Ascending aorta (tissue), 2 donors: ENCODE measurements at places on chromosomes 6 and 20. TPM values are rescaled to one million over a fixed set of nuclear protein-coding genes. Genes with fewer than 3 reads are reported as not detected.

DNA sequence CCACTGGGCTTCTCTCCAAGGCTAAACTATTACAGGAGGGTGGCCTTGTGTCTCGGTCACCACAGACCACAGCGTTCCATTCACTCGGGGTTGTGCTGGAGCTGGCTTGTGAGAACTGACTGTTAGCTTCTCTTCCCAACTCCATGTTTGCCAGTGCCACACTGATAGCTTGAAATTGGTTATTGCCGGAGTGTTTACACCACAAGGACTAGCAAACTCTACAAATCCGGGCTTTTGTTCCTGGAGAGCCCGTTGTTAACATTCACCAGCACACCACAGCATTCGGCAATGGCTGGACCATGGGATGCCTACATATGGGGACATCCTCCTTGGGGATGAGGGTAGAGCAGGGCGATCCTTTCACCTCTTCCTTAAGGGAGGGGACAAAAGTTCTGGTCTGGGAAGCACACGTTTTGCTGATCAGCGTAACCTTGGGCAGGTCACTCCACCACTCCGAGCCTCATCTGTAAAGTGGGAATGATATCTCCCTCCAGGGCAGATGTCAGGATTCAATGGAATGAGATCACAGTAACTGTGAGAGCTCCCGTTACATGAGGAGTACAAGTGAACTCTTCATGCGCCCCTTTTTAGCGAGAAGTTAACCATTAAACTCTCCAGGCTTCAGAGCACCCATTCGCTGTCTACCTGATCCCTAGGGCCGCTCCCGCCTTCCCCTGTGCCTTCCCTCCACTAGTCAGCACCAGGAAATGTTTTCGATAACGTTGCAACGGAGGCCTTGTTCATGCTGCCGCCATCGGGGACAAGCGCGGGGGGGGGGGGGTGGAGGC lies 41.7 kb upstream of the TTPAL start:
- no peaks in the 10 kb centered on the region for H3K36me3 ChIP-seq
- no peak for DNase-seq
- no peaks in the 10 kb centered on the region for H3K4me1 ChIP-seq

DNA sequence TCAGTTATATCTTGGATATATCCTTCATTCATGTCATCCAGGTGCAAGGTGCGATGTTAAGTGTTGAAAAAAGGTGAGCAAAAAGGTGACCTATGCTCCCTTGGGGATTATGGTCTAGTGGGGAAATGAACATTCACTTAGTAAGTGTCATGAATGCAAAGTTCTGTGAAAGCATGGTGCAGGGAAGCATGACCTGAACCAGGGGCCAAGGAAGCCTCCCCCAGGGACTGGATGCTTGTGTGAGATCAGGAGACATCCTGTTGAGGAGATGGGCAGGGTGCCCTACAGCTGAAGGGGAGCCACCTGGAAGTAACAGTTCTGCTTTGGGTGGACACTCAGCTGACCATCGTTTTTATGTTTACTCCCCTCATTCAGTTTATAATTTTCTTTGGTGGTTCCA lies 179.5 kb downstream of the SYNDIG1 start:
- H3K27ac ChIP-seq: no peak overlapping the region
- no peaks in the 10 kb centered on the region for H3K27me3 ChIP-seq
- H3K36me3 ChIP-seq: no peaks in the 10 kb centered on the region
- no peak for DNase-seq
- H3K4me1 ChIP-seq: no peaks in the 10 kb centered on the region
- no peak overlapping the region for H3K4me3 ChIP-seq

GRCh38 chr6:120587381-120587780 lies 746.9 kb downstream of the TBC1D32 start:
- no peak for DNase-seq
- H3K4me3 ChIP-seq: no peak overlapping the region
- no peak overlapping the region for H3K27ac ChIP-seq
- H3K4me1 ChIP-seq: no peaks in the 10 kb centered on the region
- no peaks in the 10 kb centered on the region for H3K36me3 ChIP-seq

DNA sequence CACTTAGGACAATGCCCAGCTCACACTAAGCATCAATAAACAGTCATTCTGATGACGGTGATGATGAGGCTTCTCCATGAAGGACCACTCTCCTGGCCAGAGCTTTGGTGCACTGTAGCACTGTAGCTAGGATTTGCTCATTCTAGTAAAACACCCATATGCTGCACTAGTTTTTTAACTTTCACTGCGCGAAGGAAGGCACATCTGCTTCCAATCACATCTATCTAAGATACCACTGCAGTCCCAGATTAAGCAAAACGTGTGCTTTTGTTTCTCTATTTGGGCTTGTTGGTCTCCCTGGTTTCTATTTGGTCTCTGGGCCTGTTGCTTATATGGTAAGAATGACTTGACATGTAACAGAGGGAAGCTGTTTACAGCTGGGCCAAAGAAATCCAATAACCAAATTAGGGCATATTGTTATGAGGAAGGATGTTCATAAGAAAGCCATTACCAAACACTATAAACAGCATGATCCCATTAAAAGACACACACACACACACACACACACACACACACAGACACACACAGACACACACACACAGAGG lies 62.4 kb downstream of the FAM229B start:
- no peaks in the 10 kb centered on the region for H3K36me3 ChIP-seq
- no peak overlapping the region for H3K4me3 ChIP-seq
- no peaks in the 10 kb centered on the region for H3K27me3 ChIP-seq
- no peak overlapping the region for H3K27ac ChIP-seq

DNA sequence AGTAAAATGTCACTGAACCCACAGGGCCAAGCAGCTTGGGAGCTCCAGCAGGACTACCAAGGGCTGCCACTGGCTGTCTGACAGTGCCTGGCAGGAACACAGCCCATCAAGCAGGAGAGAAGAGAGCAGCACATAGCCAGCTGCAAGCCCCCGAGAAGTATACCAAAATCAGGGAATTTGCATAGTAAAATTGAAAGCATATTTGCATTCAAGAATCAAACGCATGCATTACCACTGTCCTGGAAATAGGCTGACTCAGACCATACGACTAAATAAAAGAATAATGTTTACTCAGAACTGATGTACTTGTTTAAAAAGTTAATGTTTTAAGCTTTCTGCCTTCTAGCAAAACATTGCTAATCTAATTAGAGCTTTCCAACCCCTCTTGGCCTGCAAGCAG lies 298.1 kb downstream of the TFAP2B start:
- DNase-seq: no peak
- H3K4me3 ChIP-seq: no peak overlapping the region
- H3K4me1 ChIP-seq: no peaks in the 10 kb centered on the region
- H3K36me3 ChIP-seq: no peaks in the 10 kb centered on the region

DNA sequence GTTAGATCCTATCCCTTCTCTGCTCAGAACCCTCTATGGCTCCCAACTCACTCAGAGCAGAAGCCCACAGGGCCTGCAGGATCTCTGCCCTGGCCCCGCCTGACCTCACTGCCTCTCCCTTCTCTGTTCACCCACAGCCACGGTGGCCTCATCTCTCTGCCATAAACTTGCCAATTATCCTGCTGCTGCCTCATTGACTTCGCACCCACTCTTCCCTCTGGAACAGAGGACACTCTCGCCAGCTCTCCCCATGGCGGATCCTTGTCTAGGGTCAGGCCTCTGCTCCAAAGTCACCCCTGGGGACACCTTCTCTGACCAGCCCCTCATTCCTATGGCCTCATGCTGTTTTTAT lies 86.4 kb downstream of the CEBPB start:
- H3K4me1 ChIP-seq: peaks cover 4% of the 10 kb centered on the region
- DNase-seq: no peak
- H3K27ac ChIP-seq: no peak overlapping the region

DNA sequence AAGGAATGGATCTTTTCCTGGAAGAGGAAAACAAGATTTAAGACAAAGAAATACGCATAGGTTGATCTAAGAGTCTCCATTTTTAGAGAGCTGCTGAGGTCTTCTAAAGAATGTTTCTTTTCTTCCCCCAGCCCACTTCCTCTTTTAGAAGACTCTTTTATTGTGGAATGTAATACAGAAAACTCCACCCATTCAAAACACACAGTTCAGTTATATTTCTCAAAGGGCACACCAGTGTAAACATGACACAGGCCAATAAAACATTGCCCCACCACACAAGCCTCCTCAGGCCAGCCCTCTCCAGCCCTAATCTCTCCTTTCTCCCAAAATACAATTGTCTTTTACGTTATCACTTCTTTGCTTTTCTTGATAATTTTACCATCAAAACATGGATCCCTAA lies 42.8 kb downstream of the SLC35B3 start:
- DNase-seq: no peak
- H3K27me3 ChIP-seq: no peaks in the 10 kb centered on the region
- no peak overlapping the region for H3K4me3 ChIP-seq
- no peak overlapping the region for H3K27ac ChIP-seq
- H3K36me3 ChIP-seq: no peaks in the 10 kb centered on the region

- H3K4me3 ChIP-seq: no peak overlapping the region
- no peaks in the 10 kb centered on the region for H3K4me1 ChIP-seq
- H3K27ac ChIP-seq: no peak overlapping the region
- no peaks in the 10 kb centered on the region for H3K27me3 ChIP-seq
- no peaks in the 10 kb centered on the region for H3K36me3 ChIP-seq
Observed at GRCh38 chr6:127586372-127586771, 9.4 kb downstream of the C6orf58 start.

- no peaks in the 10 kb centered on the region for H3K36me3 ChIP-seq
- no peak within 1 kb of the TSS for H3K27ac ChIP-seq
- DNase-seq: no peak
- H3K4me3 ChIP-seq: no peak within 1 kb of the TSS
- no peaks in the 10 kb centered on the region for H3K4me1 ChIP-seq
Observed at GRCh38 chr6:152750694-152751093, at the start of gene VIP. TSS of gene VIP (plus strand) at chr6:152750797. CDS start at chr6:152752178, 1,381 bp downstream.

GRCh38 chr6:117540670-117541069 lies 58.2 kb downstream of the DCBLD1 start:
- H3K4me3 ChIP-seq: no peak overlapping the region
- no peak overlapping the region for H3K27ac ChIP-seq
- DNase-seq: no peak
- H3K4me1 ChIP-seq: no peaks in the 10 kb centered on the region
- H3K36me3 ChIP-seq: peaks cover 14% of the 10 kb centered on the region

- DNase-seq: no peak
- H3K4me3 ChIP-seq: no peak overlapping the region
- H3K27ac ChIP-seq: no peak overlapping the region
- no peaks in the 10 kb centered on the region for H3K27me3 ChIP-seq
- no peaks in the 10 kb centered on the region for H3K36me3 ChIP-seq
Observed at GRCh38 chr6:105867277-105867676, 218.9 kb upstream of the PRDM1 start.

GRCh38 chr6:137095651-137096238 lies 51.0 kb upstream of the IL20RA start:
- no peak overlapping the region for H3K27ac ChIP-seq
- no peak for DNase-seq
- H3K27me3 ChIP-seq: no peaks in the 10 kb centered on the region

- peak; percentile 38 for DNase-seq
- H3K27ac ChIP-seq: peak overlapping the region; percentile 69
- no peaks in the 10 kb centered on the region for H3K27me3 ChIP-seq
- peaks cover 9% of the 10 kb centered on the region for H3K4me1 ChIP-seq
Observed at GRCh38 chr20:1803932-1804501, 91.2 kb upstream of the SIRPA start.

- no peaks in the 10 kb centered on the region for H3K27me3 ChIP-seq
- H3K27ac ChIP-seq: no peak overlapping the region
- no peaks in the 10 kb centered on the region for H3K4me1 ChIP-seq
Observed at GRCh38 chr6:170098428-170099170, 192.3 kb downstream of the DLL1 start.

DNA sequence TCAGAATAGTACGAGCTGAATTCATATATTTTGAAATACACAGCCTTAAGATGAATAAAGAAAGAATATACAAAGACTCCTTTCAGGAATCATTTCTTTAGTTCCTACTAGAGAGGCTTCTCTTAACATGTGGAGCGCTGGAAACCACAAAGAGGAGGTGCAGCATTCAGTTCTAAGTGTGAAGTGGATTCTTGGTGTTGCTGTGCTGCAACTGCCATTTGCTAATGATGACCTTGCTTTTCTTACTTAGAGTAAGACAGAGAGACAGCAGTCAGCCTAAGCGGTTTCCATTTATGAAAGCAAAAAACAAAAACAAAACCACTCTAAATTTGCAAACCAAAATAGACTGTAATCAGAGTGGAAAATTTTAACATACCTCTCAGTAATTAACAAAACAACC lies 629.0 kb downstream of the EPHA7 start:
- no peaks in the 10 kb centered on the region for H3K4me1 ChIP-seq
- no peak for DNase-seq
- no peaks in the 10 kb centered on the region for H3K27me3 ChIP-seq
- H3K36me3 ChIP-seq: no peaks in the 10 kb centered on the region
- no peak overlapping the region for H3K4me3 ChIP-seq

- no peak overlapping the region for H3K27ac ChIP-seq
- H3K36me3 ChIP-seq: no peaks in the 10 kb centered on the region
- H3K27me3 ChIP-seq: no peaks in the 10 kb centered on the region
- H3K4me1 ChIP-seq: no peaks in the 10 kb centered on the region
- peak; percentile 37 for DNase-seq
Observed at GRCh38 chr20:24779131-24779530, 169.9 kb upstream of the CST7 start.

Gene KCNB1
- total RNA-seq: not detected

Gene ADAM33
- 234 TPM for total RNA-seq

Gene PIGU
- total RNA-seq: 41.5 TPM

Gene PBOV1
- total RNA-seq: not detected

Gene RRAGD
- total RNA-seq: 9.2 TPM

Gene VGLL2
- not detected for total RNA-seq

Gene TULP1
- total RNA-seq: not detected

Gene NOX3
- total RNA-seq: not detected

Gene VWA7
- not detected for total RNA-seq

Gene KIAA0408
- not detected for total RNA-seq

Gene VSX1
- total RNA-seq: not detected

Gene FOXQ1
- 0.21 TPM for total RNA-seq

Gene TTI1
- 18.0 TPM for total RNA-seq
